ENCODE measurements at places on chromosomes 16 and 17.
A peak's percentile ranks its signal among the peaks of the same experiment; 100 is the strongest.

DNA sequence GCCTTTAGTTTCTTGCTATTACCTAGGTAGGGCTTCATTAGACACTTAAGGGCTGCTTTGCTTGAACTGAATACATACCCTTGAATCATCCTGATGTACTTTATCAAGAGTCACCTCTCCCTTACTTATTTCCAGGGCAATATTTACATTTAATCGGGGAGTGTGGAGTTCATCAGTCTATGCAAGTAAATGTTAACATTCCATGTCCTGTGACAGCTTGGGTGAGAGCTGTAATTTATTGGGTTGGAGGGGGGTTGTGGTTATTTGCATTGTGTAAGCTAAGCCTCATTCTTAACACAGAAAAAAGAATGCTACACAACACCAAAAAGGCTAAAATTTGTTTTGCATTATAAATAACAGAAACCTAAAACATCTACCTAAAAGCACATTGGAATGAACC lies 16.7 kb downstream of the KCNJ16 start:
- no peak for DNase-seq

DNA sequence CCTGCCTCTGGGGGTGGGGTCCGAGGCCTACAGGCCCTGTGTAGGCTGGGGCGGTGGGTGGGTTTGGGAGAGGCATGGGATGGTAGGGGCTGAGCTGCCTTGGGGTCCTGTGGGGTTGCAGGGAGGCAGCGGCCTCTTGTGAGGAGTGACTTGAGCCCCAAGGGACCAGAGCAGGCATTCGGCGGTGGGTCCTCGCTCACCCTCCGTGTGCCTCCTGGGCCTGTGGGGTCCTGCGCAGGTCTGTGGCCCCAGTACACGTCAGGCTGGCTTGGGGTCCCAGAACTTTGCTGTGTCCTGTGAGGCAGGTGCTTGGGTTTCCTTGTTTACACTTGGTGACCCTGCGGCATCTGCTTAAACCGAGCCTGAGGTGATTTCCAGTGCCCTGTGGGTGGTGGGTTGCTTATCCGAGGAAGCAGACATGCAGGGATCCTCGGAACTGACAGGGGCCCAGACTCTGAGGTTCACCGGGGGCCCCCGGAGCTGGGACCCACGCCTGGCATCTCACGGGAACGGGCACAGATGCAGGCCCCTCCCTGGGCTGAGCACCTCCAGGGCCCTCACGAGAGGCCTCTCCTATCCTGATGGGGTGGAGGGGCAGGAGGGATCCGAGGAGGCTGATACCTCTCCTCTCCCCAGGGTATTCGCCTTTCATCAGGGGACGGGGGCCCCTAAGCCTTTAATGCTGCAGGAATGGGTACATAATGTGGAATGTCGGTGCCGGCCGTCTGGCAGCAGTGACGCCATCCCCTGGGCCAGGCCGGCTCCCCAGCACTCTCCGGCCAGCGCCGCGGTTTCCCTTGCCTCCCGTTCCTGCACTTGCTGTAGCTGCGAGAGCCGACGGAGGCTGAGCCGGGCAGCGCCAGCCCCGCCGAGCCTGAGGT lies 7.7 kb downstream of the METRNL start:
- no peak for DNase-seq

GRCh38 chr17:32912218-32912897 lies 15.6 kb upstream of the TMEM98 start:
- no peak for DNase-seq

GRCh38 chr17:19641687-19642372 lies 6.7 kb upstream of the ALDH3A2 start:
- no peak for DNase-seq

DNA sequence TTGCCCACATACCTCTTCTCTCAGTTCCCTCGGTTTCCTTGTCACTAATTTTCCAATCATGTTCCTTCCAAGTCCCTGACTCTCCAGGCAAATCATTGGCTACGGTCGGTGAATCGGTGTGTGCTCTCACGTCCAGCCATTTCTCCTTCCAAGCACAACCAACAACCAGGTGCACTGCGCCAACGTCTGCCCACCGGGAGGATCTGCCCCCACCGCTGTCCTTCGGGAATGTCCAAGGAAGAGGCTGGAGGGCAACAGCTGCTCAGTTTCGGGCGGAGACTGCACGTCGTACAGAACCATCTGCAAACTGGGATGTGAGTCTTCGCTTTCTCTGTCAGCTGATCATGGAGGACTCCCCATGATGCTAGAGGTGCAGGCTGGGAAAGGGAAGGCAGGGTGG lies 8.4 kb upstream of the NXN start:
- no peak for DNase-seq

GRCh38 chr16:17026600-17027242 lies 444.0 kb downstream of the XYLT1 start:
- no peak for DNase-seq

DNA sequence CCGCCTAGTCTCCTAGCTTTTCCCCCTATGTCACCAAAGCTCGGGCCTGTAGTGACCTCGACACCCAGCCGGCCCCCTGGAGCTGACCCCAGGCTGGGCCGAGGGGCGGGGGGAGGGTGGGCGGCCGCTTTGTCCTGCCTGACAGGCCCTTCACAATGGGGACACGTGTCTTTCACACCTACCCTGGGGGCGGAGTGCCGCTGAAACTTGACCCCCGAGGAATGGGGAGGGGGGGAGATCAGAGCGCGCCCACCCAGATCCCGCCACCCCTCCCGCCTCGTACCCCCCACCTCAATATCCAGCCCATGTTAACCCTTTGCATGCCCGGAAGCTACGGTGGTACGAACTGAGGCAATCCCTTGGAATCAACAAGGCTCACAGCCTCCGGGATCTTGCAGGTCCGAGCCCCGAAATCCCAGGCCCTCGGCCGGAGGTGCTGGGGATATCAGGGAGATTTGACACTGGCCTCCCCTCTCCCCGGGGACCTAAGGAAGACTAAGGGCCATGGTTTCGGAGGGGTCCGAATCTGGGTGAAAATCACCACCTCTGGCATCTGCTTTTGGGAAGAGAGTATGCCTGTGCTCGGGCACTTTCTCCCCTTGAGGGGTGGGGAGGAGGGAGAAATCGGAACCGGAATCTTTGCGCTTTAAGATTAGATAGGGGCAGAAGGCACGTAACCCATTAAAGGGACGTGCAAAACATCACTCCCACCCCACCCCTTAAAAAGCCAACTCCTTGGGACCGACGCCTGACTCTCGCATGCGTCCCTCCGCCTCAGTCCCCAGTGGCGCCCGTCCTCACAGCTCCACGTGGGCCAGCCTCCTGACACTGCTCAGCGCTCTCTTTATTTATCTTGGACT lies 2.6 kb downstream of the NOG start:
- DNase-seq: peak; percentile 10
